Stimulated activated CD8-positive, alpha-beta memory T cell treated with anti-CD3 and anti-CD28 coated beads, Interleukin-15, amount 100 ng/mL, for 1 hour (primary cell): ENCODE measurements at places on chromosomes 7 and 10.

DNA sequence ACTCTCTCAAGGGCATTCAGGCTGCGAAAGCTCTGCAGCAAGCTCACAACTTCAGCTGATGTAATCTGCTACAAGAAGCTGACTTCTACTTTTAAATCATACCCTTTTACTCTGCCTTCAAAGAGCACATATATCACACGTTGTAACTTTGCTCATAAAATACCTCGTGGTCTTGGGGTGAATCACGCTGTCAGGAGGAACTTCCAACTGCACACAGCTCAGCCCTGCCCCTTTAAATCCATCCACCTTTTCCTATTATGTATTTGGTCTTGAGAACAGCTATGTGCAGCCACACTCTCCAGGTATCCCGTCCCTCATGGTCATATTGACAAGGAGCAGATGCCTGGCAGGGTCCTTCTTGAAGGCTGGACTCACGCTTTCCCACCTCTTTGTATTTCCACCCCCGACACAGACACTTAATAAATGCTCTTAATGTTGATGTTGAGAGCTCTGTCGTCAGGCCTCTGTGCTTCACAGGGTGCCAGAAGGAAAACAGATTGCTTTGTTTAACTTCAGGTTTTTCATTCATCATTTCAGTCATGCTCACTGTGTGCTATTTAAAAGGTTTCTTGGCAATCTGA lies 47.6 kb downstream of the ICA1 start:
- no peak for DNase-seq

DNA sequence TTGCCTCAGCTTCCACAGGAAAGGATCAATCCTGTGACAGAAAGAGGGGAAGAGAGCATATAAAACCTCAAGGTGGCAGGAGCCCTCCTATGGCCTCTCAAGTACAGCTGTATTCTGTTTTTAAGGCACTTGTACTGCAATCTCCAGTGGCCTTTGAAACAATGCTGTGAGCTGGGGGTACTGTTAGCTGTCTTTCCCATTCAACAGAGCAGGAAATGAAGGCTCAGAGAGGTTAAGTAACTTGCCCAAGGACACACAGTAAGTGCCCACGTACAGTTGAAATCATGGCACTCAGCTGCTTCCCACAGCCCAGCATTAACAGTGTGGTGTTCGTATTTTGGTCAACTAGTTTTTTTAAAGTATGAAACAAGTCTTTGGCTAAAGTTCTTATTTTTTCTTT lies 34.0 kb downstream of the DUSP5 start:
- DNase-seq: no peak

DNA sequence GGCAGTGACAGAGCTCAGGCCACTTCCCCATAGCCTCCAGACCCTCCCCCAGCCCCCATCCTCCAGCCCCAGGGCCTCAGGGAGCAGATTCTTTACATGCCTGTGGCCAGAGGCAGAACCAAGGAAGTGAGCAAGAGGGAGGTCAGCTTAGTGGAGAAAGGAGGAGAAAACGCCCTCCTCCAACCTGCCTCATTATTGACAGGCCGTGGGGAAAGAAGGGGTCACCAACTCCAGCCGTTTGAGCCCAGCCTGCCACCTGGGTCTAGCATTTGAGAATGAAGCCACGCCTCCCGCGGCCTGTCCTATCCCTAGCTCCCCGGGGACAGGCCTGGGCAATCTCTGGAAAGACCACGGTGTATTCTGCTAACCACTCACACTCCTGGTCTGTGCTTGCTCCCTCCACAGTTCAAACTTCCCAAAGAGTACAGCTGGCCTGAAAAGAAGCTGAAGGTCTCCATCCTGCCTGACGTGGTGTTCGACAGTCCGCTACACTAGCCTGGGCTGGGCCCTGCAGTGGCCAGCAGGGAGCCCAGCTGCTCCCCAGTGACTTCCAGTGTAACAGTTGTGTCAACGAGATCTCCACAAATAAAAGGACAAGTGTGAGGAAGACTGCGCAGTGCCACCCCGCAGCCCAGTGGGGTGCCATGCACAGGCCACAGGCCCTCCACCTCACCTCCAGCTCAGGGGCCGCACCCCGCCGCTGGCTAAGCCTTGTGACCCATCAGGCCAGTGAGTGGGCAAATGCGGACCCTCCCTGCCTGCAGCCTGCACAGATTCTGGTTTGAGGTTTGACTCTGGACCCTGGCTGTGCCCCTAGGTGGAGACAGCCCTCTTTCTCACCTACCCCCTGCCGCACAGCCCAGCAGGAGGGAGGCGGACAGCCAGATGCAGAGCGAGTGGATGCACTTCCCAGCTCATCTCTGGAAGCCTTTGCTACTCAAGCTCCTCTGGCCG lies 14.3 kb upstream of the TRIM8 start:
- DNase-seq: no peak

- no peak for DNase-seq
Observed at GRCh38 chr7:28571405-28571804, 159.1 kb downstream of the CREB5 start.

- DNase-seq: no peak
Observed at GRCh38 chr10:79082631-79083596, 14.1 kb downstream of the ZMIZ1 start.

- DNase-seq: no peak
Observed at GRCh38 chr7:98163269-98163668, 48.0 kb upstream of the BHLHA15 start.

GRCh38 chr10:23314835-23315239 lies 29.8 kb downstream of the C10orf67 start:
- peak; percentile 24 for DNase-seq

GRCh38 chr7:39683216-39683845 lies 60.0 kb downstream of the RALA start:
- DNase-seq: no peak

DNA sequence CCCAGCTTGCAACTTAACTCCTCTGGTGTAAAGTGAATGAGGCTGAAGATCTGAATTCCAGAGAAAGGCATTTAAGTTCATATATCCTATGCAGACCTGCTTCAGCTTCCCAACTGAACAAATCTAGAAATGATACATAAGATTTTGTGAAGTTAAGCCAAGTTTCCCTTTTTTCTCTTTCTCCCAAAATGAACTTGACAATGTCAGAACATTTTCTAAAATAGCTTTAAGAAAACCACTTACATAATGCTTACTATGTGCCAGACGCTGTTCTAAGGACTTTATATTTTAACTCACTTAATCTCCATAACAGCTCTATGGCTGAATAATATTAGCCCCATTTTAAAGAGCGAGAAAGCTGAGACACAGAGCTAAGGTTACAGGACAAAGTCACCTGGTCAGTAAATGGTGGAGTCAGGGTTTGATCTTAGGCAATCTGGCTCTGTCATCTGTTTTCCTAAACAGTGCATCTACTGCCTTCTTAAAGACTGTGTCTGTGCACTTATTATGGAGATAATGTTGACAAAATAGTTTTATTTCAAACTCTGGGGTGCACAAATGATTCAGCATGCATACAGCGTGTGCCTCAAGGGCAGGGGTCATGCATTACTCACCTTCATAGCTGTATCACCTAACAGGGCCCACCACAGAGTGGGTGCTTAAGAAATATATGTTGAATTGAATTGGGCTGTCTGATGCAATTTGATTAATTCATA lies 66.8 kb downstream of the RHOBTB1 start:
- no peak for DNase-seq

DNA sequence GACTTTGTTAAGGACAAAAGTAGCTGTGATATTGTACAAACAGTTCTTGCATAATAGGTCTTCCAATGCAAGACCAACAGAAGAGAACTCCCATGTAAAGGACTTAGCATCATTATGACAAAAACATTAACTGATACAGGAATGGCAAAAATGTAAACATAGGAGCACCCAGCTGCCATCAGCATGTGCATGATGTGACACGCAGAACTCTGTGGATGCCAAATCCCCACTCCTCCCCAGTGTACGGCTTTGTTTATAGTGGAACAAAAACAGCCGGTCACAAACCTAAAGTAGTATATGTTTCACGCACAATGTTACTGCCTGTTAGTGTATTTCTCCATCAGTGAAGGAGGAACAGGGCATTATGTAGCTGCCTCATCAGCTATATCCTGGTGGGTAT lies 316.0 kb upstream of the AOAH start:
- no peak for DNase-seq

- no peak for DNase-seq
Observed at GRCh38 chr10:61960396-61961120, 59.1 kb downstream of the ARID5B start.

GRCh38 chr10:8969853-8970252 lies 915.4 kb downstream of the GATA3 start:
- DNase-seq: no peak

DNA sequence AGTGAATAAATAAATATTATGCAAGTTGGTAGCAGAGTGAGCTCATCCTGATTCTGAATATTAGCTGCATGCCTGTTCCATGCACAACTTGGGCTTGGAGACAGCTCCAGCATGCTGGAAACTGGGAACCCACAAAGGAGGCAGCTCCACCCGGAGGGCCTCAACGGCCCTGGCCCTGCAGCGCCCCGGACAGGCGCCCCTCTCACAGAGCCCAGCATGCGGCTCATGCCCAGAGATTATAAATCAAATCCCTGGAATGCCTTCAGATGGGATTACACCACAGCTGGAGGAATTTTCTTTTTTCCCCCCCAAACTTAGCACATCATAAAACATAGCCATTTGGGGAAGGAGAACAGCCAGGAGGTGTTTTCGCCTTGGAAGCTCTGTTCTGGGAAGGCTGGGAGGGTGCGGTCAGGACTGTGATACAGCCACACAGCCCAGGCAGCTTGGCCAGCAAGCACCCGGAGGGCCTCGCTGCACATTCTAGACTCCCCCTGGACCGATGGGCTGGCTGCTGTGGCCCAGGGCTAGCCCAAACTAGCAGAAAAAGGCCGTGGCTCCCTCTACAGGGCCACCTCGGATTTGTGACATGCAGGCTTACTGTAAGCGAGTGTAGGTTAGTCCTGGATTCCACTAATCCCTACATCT lies 102.4 kb downstream of the PTPN20 start:
- no peak for DNase-seq

DNA sequence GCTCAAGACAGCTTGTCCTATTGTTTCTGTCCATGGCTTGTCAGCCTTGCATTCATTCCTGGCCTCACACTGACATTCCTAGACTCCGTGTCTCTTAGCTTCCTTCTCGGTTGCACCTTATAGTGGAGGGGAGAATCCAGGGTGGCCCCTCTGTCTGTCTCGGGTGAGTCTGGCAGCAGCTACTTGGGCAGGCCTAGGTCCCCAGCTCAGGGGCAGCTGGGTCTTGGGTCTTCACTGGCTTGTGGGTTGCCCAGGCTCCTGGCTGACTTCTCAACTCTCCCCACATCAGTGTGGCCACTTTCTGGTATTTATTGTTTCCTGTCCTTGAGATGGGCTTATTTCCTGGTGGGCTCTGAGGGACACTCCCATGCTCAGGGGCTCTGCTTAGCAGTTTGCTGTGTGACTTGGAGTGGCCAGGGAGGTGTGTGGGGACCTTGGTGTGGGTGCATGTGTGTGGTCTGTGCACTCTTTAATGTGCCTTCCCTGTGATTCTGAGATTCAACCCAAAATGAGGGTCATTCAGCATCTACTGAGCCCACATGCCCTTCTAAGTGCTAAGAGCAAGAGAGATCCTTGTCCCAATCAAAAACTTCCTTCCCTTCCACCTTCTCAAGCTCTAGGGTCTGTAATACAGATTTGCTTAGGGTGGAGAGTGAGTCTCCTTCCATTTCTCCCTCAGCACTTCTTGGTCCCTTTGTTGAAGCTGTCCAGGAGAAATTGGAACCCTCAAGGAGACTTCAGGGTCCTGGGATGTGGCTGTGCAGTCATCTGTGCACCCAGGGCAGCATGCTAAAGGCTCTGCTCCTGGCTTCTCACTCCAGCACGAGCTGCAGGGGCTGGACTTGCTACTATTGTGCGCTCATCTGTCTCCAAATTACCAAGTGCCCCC lies 20.1 kb downstream of the UPP1 start:
- no peak for DNase-seq

GRCh38 chr7:12403287-12404181 lies at the start of gene VWDE:
VWDE (minus strand) TSS chr7:12403865; CDS start chr7:12403716, 149 bp downstream.
- DNase-seq: no peak

DNA sequence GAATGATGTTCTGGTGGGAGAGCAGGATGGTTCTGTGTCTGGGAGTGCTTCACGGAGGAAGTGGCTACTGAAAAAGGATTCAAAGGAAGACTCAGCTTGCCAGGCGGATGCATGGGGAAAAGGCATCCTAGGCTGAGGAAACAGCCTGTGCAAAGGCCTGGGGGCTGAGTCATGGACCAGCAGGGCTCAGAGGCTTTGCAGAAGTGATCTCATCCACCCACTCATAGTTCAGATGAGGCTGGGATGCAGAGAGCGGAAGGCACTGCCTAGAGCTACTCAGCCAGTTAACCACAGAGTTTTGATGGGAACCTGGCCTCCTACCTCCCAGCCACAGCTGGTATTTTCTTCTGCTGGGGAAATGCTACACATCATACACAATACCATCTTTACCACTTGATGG lies 15.8 kb upstream of the ADAMTS14 start:
- DNase-seq: no peak

DNA sequence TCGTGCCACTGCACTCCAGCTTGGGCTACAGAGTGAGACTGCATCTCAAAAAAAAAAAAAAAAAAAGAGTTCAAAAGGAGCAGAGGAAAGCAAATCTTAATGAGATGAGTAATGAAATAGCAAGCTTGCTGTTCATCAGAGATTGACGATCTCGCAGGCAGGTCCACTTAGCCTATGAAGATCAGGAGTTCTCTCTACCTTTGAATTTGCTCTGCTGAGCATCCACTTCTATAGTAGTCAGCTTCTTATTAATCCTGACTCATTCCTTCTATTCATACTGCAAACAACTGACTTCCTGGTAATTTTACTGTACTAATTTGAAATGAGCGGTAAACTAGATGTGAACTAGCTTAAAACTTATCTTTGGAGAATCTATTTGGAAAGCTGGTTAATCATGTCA lies 1014.6 kb downstream of the GATA3 start:
- DNase-seq: no peak

DNA sequence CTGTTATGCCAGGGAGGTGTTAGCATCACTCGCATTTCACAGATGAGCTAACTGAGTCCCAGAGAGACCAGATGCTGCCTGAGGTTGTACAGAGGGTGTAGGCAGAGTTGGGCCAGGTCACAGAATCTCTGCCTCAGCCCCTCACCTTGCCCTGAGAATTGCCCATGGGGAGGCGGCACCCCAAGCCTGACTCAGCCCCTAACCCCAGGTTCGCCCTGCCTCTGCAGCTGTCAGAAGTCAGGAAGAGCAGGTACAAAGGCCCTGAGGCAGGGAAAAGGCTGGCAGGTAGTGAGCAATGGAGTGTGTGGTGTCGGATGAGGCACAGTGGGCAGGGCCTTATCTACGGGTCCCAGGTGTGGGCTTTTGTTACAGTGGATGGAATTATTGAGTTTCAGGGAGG lies 79.4 kb downstream of the MYL10 start:
- DNase-seq: no peak

GRCh38 chr7:135602304-135602703 lies 44.6 kb downstream of the NUP205 start:
- DNase-seq: no peak
